Stimulated activated CD4-positive, alpha-beta T cell treated with anti-CD3 and anti-CD28 coated beads, Interleukin-1b, Interleukin-23, amount 100 ng/mL, for 1 hour (primary cell): ENCODE measurements at places on chromosomes 1 and 21.

GRCh38 chr1:226739696-226740065 lies 599 bp upstream of the ITPKB start:
- no peak for DNase-seq

DNA sequence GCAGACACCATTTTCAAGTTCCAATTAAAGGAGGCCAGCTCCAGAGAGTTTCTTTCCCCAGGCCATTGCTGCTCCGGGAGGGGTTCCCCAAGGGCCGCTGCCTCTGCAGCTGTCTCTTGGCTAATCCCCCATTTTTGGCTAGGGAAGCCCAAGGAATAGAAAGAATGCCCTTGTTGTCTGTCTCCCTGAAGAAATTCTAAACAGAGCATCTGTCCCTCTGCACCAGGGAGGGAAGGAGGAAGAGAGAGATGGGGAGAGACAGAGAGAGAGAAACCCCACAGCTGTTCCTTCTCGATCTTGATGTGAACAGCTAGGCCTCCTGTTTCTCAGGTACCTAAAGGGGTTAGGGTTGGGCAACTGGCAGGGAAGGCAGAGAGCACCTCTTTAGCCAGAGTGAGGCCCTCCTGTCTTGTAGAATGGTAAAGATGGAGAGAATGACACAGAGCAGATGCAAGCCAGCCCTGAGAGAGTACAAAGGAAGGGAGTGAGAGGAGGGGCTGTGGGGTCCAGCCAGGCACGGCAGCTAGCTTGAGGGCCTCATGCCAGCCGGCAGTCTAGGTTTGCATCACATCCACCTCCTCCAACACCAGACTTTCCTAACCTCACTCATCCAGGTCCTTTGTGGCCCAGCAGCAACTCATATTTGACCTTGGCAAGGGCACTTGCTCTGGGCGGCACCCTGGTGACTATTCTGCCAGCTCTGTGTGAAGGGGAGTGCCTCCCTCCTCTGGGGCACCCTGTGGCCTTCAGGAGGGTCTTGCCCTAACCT lies 13.1 kb downstream of the OPTC start:
- no peak for DNase-seq

GRCh38 chr21:33937146-33937545 lies 21.5 kb upstream of the ATP5PO start:
- DNase-seq, result no peak

GRCh38 chr1:57294177-57294576 lies 129.7 kb downstream of the DAB1 start:
- DNase-seq, result no peak

DNA sequence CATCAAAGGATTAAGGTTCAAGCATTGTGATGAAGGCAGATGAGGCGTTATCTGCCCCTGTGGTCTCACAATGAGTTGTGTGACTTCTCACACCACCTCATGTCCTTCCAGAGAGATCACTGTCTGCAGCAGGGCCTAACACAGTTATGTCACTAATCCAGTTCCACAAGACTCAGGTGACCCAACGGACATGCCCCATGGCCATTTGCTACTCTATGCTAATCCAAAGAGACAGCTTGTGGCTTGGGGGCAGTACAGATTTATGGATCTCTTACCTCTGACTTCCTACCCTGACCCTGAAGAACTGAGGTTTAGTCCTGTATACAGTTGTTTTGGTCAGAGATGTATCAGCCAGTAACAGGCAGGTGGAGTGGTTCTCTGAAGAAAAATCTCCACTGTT lies 147.1 kb downstream of the GLUL start:
- DNase-seq, result no peak
